ENCODE measurements at places on chromosomes 7 and 10.
A peak's percentile ranks its signal among the peaks of the same experiment; 100 is the strongest.

DNA sequence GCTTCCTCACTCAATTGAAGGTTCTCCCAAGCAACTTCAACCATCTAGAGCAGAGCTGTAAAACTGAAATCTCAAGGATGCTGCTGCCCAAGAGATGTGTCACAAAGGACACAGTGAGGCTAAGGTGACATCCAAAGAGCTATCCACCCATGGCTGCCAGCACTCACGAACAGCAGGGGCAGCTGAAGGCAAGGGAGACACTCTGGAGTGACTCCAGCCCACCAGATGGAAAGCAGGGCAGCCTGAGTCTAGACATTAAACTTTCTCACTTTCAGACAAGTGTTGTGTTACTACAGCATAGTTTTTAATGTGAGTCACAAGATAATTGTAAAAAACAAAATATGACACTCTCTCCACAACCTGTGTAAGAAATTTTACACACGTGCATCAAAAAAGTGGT lies 113.5 kb downstream of the LARP4B start:
- no peak for DNase-seq

DNA sequence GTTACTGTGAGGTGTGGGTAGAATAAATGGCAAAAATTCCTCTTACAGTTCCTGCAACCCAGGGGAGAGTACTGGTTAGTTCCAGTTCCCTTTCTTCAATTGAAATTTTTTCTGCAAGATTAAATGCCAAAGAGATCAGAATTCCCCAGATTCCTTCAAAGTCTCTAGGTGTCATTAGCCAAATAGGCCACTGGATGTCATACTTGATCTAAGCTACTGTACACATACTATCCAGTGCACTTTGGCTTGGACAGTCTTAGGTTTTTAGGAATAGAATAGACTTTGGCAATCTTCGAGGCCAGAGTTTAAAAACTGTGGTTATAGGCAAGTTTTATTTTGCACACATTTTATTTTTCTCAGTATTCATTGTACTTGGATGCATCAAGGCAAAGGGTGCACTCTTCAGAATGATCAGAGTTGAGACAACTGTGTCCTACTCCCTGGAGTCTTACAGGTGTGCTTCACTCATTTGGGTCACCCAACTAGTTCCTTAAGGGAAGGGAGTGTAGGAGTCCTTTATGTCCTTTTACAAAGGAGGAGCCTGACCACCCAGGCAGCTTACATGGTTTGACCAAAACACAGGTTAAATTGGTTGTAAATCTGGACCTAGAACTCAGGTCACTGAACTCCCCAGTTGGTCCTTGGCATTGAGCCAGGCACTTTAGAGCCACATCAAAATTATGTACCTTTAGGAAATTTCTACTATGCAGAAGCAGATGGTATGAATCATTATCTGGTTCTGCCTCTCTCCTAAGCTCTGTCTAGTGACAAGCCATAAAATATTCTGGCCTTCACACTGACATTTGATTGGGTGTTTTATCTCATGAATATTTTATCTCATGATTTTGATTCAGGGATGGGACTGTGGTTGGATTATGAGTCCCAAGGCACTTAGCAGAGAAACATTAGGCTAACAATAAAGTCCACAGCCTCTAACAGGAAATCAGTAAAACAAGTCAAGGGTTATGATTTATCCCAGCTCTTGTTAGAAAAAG lies 49.5 kb downstream of the ASAH2B start:
- DNase-seq: peak; percentile 52

GRCh38 chr7:76352193-76352592 lies 6.6 kb downstream of the YWHAG start:
- DNase-seq: no peak

DNA sequence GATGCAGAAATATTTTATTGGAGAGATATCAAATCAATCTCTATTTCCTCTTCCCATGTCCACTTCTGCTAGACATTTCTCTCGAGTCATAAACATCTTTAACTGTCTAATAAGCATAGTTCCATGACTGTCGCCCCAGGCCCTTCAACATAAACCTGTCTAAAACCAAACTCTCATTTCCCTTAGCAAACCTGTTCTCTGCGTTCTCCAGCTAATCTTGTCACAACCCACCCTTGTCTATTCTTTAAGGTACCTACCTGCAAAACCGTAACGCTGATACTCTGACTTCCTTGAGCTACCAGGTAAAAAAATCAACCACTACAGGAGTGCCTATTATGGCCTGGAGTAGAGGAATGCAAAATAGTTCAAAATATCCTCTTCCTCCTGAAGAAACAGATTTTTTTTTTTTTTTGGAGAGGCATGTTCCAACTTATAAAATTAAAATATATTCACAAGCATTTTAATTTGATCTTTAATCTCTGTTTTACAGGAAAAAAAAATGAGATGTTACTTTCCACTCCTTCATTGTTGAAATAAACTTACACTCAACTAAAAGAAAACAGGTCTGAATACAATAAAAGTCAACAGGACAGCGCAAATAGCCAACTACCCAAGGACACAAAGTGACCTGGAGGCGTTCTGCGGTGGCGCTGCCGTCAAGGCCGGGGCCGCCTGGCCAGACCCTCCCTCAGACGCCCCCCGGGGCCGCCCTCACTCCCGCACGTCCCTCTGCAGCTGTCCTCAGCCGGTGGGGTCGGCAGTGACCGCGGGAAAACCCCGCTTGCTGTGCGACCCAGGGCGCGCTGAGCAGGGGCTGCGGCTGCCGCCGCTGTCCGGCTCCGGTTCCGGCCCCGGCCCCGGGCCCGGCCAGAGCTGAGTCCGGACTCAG lies 765 bp downstream of the SLC25A40 start:
- peak; percentile 18 for DNase-seq

GRCh38 chr10:133379152-133379800 lies at the start of gene PAOX:
Gene PAOX (plus strand): TSS chr10:133379262. CDS start chr10:133379317, 55 bp downstream.
- DNase-seq: peak; percentile 81

- DNase-seq: no peak
These were observed 34.5 kb downstream of the ADAP1 start for GRCh38 chr7:919924-920341.

DNA sequence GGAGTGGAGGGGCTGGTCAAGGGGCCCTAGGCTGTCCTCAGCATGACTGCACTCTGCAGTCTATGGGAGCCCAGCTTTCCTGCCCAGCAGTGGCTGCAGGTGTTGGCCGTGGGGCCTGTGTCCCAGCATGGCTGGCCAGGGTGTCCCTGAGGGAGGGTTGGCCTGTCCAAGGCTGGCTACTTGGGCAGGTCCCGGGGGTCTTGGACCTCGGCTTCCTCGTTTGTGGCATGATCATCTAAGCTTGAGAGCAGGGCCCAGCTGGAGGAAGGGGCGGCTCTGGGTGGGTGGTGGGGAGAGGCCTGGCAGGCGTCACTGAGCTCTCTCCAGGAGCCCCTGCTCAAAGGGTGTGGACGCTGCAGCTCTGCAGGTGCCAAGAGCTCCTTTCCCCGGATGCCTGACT lies 43.7 kb upstream of the CFAP46 start:
- DNase-seq: no peak

GRCh38 chr10:52729271-52730104 lies 43.1 kb downstream of the MBL2 start:
- peak; percentile 46 for DNase-seq

GRCh38 chr10:132420981-132421846 lies 24.2 kb downstream of the PWWP2B start:
- peak; percentile 50 for DNase-seq

DNA sequence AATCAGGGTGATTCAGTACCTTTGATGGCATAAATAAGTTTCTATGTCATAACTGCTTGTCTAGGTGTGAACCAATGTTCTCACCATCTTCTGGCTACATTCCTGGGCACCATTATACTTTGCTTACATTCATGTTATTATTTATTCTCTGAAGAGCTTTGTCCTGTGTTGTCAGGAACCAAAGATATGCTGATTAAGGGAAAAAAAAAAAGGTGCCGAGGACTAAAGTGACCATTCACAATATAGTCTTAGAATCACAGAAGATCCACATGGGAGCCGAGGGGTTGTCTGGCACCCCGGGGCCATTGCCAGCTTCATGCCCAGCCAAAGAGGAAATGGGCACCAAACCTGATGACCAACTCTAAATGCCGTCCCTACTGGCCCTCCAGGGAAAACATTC lies 329.2 kb upstream of the NFE2L3 start:
- DNase-seq: no peak

DNA sequence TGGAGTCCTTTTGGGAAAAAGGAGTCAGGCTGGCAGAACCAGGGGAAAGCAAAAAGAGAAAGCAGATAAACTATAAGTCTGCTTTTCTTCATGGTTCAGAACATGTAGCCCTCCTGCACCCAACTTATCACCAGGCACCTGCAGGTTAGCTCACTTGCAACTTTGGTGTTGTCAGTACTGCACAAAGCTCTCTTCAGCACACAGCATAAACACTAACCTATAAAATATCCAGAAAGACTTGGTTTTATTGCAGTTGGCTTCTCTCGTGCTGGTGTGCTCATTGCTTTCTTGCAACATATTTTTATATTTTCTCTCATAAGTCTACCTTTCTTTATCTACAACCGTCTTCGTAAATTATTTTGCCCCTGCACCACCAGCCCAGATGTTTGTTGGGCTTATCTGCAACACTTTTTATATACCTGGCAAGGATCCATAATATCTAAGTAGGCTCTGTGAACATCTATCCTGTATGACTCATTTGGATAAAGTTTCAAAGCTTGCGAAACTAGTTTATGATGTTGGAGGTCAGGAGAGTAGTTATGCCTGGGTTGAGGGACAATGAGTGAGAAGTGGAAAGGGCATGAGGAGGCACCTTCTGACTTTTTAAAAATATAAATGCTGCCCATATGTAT lies 164.6 kb downstream of the ANKRD30A start:
- peak; percentile 72 for DNase-seq

DNA sequence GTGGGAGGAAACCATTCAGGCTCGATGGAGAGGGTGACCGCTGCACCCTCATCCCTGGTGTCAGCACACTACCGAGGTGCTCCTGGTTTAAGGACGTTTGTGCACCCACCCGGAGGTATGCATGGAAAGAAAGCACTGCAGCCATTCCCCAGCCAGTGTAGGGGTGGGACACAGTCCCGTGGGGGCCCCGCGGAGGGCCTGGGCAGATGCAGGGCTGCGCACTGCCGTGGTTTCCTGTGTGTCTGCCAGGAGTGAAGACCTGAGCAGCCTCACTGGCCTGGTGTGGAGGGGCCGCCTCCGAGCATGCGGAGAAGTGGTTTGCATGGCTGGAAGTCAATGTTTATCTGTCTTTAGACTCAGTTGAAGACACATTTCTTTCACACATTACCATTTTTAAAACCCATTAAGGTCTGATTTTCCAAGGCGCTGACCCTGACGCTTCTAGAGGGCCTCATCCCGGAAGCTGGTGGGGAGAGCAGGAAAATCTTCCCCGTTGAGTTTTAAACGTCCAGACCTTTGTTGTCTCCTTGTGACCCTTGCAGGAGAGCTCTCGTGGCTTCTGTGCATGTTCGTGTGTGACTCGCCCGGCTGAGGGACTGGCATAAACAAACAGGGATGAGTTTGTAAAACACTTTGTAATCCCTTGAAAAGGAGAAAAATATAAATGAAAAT lies 188.1 kb downstream of the MGMT start:
- DNase-seq: no peak

DNA sequence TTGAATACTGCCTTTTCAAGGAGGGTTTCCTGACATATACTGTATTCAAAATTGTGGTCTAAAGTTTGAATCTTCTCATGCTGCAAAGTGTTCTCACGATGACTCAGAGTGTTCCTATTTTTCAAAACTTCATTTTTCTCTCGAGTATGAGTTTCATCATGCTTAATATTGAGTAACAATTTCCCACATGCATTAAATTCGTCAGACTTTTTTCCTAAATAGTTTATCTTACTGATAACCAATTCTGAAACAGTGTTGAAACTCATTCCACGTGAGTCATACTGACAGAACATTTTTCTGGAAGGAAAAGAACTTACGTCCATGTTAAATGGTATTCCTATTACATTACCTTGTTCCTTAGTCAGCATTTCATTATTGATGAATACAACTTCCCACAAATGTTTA lies 44.1 kb downstream of the ZNF33B start:
- peak; percentile 65 for DNase-seq

DNA sequence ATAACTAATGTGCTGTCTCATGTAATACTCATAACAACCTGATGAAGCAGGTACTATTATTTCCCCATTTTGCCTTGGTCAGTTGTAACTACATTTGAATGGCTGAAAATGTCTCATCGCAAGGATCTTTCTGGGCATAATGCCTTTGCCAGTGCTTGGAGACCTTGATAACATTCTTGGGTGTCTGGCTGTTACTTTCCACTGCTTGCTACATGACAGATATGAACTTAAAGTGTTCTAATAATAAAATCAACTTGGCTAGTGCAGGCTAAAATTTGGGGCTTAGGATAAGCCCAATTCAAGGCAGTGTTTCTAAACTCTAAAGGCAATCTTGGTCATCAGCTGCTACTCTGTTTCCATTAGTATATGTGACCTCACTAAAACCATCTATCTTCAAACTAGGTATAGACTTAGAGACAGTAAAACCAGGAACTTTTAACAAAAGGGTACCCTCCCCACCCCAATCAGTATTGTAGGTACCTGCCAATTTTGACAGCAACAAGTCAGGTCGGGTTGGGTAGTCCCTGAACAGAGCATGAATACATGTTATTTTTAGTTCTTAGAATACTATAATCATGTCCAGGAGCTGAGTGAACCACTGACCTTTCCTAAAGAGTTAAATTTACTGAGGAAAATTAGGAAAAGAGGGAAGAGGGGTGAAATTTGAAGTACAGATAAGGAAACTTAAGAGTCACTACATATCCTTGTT lies 68.2 kb upstream of the AHR start:
- no peak for DNase-seq

- DNase-seq: no peak
These were observed 165.3 kb downstream of the PLXNA4 start for GRCh38 chr7:132410861-132411541.

- peak; percentile 51 for DNase-seq
These were observed 142.3 kb downstream of the VPS50 start for GRCh38 chr7:93374345-93374940.

- no peak for DNase-seq
These were observed 44.2 kb upstream of the GPR26 start for GRCh38 chr10:123621916-123622315.

DNA sequence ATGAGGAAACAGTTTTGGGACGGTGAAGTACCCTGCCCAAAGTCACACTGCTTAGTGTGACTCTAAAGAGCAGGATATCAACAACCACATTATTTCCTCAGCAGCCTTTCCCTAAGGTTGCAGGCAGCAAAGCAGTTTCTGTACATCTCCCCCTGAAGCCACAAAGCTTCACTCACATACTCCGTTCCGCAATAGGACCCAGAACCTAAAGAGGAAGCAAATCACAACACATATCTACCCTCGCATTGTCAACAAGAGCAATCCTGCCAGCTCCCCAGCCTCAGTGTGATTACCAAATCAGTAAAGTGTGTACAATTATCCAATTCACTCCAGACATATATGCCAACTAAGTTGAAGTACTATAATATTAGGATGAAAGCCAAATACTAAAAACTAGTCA lies 30.8 kb downstream of the VAX1 start:
- DNase-seq: no peak

All from epithelial cell of esophagus (primary cell).